ENCODE measurements at places on chromosomes 11 and 22.

- no peak for DNase-seq
Measured at GRCh38 chr11:117520201-117520600, 192.5 kb downstream of the CEP164 start.

GRCh38 chr11:115338476-115338875, 165.7 kb downstream of the CADM1 start:
- DNase-seq = no peak

DNA sequence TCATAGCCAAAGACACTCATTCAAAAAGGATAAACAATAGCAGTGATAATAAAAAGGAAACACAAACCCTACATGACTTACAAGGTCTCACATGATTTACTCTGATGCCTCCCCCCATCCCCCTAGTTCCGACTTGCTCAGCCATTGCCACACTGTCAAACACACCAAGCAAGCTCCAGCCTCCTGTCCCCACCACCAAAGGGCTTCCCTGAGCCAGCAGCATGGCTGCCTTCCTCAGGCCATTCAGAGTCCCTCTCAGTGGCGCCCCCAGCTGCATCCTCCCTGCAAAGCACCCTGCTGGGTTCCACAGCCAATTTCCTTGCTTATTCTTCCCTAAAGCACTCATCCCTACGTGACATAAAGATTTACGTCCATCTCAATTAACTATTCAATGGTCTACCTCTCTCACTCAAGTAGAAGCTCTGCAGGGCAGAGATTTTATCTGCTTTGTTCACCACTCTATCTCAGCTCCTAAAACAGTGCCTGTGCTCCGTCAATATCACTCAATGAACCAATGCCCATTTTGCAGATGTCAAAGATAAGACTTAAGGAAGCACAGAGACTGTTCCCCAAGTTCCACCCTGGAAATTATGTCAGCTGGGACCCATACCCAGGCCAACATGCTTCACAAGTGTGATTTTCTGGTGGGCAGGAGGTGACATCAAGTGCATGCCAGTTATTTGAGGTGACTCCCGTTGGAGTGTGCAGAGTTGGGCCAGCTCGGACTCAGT, 106.9 kb downstream of the SYN3 start:
- DNase-seq = no peak

DNA sequence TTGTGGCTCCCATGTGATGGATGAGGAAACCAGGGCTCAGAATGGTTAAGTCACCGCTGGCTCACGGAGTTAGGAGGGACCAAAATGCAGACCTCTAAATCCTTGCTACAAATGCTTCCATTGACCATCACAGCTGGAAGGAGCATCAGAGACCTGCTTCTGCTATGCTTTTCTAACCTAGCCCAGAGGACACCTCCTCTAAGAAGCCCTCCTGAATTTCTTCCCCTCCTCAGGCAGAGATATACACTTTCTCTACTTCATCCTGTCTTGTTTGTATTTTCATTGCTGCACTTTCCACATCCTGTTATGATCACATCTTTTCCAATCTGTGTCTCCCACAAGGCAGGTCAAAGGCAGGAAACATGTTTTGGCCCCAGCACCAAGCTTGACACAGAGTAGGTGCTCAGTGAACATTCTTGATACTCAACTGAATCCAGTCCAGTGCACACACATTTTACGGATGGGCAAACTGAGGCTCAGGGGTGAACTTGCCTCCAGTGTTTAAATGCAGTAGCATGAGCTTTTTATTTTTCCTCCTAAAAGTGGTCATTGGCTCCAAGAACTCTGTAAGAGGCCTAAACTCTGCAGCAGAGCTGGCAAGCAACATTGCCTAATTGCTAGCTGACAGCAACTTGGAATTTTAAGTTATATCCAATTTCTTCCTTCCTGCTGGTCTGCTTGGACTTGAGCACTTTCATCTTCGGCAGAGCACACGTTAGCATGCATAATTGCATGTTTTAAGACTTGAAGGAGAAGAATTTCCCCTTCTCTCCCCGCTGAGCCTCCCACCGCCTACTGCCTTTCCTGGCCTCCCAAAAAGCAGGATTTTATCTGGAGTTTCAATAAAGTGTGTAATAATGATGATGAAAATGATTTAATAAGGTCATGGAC, 12.7 kb downstream of the SCUBE1 start:
- DNase-seq = no peak

GRCh38 chr11:72584293-72584938, 89.8 kb downstream of the PDE2A start:
- no peak for DNase-seq

DNA sequence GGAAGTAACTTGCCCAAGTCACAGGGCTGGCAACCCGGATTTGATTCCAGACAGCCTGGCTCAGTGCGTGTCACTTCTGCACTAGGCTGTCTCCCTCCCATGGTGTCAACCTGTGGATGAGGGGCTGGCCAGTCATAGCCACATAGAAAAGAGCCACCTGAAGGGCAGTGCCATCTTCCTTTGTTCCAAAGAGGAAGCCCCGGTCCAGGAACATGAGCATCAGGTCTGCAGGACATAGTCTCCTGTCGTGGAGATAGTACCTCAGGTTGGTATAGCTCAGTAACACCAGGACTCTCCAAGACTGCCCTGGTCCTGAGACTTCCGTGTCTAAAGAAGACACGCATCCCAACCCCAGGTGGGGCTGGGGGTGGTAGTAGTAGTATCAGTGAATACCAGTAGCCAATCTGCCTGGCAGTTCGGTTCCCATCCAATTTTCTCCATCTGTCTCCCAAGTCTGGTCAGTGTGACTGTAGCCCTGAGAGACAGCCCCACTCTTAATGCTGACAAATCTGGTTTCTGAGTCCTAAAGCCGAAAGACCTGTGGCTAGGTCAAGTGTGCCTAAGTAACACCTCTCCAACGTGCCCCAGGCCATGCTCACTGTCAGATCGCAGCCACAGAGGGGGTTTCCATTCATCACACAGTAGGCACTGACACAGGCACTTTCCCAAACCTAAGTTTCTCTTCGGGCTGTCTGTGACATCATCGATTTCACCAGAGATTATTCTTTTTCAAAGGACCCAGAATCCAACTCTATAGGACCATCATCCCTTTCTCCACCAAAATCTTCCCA, 33.1 kb downstream of the C11orf58 start:
- no peak for DNase-seq

- no peak for DNase-seq
Measured at GRCh38 chr11:3086671-3087150, 29.5 kb upstream of the CARS1 start.

DNA sequence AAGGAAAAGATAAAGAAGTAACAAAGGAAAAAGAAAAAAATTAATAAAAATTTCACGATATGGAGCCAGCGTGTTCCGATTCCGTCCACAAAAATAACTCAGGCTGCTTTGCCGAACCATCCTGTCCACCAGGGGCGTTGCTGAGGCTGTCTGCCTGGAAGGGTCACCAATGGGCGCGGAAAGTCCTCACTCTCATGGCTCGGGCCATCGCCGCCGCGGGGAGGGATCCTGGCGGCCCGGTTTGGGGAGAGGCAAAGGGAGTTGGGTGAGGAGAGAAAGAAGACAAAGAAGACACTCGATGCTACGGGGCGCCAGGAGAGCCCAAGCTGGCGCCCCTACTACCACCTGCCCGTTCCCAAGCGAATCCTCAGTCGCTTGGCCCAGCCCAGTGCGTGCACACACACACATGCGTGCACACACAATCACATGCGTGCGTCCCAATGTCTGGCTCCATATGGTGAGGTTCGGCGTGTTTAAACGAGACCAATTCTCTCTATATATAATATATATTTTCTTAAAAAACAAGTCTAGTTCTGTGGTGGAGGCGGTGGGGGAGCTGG, 5.6 kb upstream of the PYGM start:
- no peak for DNase-seq

- no peak for DNase-seq
Measured at GRCh38 chr11:67309661-67310061, 6.3 kb downstream of the SSH3 start.

DNA sequence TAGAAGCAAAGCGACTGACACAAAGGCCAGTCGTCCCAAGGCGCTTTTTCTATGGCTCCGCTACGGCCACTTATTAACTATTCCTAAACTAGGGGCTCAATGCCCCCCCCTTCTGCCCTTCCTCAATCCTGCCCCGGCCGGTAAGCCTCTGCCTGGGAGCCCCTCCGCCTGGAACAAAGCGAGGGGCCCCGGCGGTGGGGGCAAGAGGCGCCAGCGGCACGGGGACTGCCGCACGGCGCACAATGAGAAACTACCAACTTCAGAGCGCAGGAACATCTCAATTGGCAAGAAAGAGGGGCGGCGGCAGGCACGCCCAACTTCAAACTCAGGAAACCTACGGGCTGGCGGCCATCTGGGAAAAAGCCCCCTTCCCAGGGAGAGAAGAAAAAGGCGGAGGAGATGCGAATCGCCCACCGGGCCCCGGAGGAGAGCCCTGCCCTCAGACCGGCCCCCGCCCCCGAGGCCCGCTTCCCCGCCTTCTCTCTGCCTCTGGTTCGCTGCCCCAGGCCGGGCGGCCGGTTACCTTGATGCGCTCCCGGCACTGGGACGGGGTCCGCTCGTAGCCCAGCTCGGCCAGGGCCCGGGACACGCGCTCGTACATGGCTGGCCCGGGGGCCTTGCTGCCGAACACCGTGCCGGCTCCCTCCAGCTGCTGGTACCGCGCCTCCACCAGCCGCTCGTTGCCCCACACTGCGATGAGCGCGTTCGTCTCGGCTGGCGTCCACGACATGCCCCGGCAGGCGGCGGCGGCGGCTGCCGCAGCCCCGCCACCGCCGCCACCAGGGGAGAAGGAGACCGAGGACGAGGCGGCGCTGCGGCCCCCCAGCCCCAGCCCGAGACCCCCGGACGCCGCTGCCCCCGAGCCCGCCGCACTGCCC, 619 bp downstream of the MSANTD2 start:
- peak; percentile 34 for DNase-seq

DNA sequence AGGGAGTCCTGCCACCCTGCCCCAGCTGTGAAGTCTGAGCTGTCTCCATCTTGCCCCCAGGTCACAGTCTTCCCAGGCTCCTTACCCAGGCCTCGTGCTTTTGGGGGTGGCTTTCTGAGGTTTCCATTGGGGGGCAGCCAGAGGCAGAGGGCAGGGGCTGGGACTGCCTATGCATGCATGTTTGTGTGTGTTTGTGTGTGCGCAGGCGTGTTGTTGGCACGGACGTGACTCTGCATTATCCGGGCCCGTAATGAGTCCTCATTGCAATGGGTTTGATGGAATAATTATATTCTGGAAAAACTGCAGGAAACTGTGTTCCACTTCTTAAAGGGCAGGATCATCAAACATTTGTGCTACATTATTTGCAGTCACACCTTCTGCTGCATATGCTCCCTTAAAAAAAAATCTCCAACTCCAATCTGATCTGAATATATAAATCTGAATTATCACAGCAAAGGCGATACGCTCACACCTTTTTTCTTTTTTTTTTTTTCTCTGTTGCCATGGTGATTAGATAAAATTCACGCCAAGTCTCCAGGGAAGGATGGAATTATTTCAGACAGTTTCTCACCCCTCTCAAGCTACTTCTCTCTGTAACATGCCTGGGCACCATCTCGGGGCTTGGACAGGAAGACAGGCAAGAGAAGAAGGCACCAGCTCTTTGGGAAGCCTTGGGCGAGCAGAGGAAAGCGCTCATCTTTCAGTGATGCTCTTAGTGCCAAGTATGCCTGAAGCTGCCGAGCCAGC, 45.9 kb downstream of the DSCAML1 start:
- no peak for DNase-seq

GRCh38 chr11:116930586-116930985, 93.2 kb upstream of the APOA1 start:
- no peak for DNase-seq

DNA sequence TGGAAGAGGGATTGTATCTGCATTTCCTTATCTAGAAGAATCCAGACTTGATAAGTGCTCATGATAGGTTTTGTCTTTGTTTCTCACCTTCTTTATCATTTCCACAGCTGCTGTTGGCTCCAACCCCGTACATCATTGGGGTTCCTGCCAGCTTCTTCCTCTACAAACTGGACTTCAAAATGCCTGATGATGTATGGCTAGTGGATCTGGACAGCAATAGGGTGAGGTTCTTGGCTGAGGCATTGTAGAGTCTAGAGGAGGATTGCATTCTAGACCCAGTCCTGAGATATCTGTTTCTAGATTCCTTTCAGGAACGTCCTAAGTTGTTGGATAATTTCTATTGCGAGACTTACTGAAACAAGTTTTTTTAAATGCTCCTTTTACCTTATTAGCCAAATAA, 8.1 kb downstream of the MADD start:
- DNase-seq = no peak

DNA sequence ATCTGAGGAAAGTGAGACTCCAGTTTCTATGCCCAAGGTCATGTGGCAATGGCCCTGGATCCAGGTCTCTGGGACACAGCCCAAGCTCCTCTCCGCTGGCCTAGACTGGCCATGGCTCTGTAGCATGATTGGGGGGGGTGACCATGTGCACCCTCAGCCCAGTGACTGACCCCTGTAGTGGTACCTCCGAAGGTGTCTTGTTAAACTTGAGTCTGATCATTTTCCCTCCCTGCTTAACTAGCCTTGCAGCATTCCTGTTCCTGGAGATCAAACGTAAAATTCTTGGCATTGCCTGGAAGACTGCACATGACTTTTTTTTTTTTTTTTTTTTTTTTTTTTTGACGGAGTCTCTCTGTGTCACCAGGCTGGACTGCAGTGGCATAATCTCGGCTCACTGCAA, 1116.0 kb downstream of the TBC1D22A start:
- no peak for DNase-seq

GRCh38 chr22:29011240-29012100, 50.2 kb downstream of the C22orf31 start:
- no peak for DNase-seq

- no peak for DNase-seq
Measured at GRCh38 chr11:126304457-126305075, 706 bp downstream of the DCPS start.

DNA sequence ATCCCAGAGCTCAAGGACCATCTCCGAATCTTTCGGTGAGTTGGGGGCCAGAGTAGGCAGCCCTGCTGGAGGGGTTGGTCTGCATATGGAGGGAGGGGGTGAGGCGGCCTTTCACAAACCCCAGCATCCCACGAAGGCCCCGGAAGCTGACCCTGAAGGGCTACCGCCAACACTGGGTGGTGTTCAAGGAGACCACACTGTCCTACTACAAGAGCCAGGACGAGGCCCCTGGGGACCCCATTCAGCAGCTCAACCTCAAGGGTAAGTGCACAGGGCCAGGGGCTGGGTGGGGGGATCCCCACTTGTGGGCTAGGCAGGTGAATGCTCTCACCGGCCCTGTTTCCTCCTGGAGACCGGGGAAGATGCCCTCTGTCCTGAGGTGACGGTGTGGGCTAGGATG, 6.2 kb downstream of the TRPT1 start:
- no peak for DNase-seq
